ENCODE measurements at places on chromosomes 2 and 18. TPM values are rescaled to one million over a fixed set of nuclear protein-coding genes. Genes with fewer than 3 reads are reported as not detected.

GRCh38 chr2:60707750-60708371 lies 48.2 kb upstream of the PAPOLG start:
- DNase-seq: no peak

DNA sequence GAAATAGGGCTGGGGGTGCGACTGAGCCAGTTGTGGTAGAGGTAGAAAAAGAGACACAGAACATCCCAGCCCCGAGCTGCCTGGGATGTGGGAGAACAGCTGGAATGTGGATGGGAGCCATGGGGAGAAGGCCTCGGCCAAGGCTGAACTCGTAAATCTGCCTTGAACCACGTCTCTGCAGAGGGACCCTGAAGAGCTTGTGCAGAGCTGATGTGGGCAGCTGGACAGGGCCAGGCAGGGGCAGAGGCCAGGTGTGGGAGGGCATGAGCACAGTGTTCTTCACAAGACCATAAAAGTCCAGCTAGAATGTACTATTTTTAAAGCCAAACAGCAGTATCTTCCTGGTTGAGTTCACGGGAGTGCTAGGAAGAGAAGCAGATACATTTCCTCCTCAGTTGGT lies 5.7 kb downstream of the TCF23 start:
- no peak for DNase-seq

Gene TSPYL6
- total RNA-seq: not detected

- DNase-seq: no peak
Observed at GRCh38 chr2:112887964-112888749, 22.8 kb upstream of the IL37 start.

Gene DYSF
- 8.9 TPM for total RNA-seq

Gene DLX2
- 0.12 TPM for total RNA-seq

Gene TRABD2A
- total RNA-seq: 30.2 TPM

Gene LRP1B
- not detected for total RNA-seq

DNA sequence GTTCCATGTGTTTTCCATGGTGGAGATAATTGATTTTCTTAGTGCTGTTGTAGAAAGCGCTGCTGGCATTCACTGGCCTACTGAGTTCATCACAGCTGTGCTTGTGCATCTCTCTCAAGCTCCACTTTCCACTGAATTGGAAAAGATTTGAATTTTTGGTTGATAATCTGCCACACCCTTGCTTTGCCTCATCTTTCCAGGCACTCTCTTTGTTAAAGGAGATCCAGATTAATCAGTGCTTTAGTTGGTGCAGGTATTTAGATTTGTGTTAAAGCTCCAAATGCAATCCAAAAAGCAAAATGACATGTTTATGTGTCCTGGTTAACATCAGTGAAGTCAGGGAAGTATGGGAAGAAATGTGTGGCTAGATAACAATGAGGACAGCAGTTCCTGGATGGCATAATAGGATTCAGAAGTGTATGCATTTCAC lies 2.7 kb upstream of the COL3A1 start:
- DNase-seq: no peak

Gene CCNYL1
- total RNA-seq: 5.8 TPM

Gene GPR45
- not detected for total RNA-seq

GRCh38 chr18:12121175-12122042 lies 27.8 kb downstream of the ANKRD62 start:
- no peak for DNase-seq
